ENCODE measurements at places on chromosomes 7 and 10.
A peak's percentile ranks its signal among the peaks of the same experiment; 100 is the strongest.

- no peak for DNase-seq
Measured at GRCh38 chr10:48557511-48558123, 47.3 kb downstream of the ARHGAP22 start.

GRCh38 chr10:70537398-70538194 is 59.0 kb downstream of the PALD1 start:
- DNase-seq: no peak

DNA sequence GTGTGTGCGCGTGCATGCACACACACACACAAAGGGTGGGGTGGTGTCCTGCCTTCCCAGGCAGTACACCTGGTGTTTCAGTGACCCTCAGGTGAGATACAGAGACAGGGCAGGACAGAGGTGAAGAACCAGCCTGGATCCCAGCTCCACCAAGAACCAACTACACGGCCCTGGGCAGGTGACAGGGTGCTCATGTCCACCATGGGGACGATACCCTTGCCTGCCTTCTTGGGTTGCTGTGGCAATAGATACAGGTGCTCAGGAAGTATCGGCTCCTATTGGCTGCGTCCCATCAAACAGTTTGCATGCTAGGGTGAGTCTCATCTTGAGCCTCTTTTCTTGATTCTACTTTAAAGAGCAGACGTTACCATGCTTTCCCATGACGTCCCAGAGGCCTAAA is 33.7 kb upstream of the CXCL12 start:
- no peak for DNase-seq

DNA sequence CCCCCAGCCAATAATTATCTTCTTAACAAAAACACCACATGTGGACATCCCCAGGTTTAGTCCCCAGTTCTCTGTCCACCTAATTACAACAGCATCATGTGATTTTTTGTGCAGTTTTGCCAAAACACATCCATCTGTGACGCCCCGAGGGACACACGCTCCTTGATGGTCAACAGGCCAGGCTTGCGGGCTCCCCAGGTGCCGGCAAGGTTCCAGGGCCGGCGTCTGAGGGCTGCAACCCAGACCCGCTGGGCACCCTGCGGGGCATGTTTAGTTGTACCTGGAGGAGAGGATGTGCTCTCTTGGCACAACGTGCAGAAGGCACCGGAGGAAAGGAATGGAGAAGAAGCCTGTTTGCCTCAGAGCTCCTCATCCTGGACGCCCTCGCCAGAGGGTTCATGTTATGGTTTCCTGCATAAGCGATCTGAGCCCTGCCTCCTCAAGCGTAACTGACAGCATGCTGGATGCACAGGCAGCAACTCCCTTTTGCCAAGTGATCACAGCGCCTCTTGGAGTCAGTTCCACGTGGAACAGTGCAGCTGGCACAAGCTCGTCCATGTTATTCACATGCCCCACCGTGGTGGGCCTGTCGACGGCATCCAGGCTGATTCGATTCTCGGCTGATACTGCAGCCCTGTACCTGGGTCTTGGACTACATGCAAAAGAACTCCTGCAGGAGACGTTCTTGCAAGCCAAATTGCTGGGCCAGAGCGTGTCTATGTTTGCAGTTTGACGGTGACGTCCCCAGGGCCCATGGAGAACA is 41.6 kb downstream of the JAKMIP3 start:
- DNase-seq: no peak

- no peak for DNase-seq
Measured at GRCh38 chr7:114650491-114650890, 235.9 kb downstream of the FOXP2 start.

DNA sequence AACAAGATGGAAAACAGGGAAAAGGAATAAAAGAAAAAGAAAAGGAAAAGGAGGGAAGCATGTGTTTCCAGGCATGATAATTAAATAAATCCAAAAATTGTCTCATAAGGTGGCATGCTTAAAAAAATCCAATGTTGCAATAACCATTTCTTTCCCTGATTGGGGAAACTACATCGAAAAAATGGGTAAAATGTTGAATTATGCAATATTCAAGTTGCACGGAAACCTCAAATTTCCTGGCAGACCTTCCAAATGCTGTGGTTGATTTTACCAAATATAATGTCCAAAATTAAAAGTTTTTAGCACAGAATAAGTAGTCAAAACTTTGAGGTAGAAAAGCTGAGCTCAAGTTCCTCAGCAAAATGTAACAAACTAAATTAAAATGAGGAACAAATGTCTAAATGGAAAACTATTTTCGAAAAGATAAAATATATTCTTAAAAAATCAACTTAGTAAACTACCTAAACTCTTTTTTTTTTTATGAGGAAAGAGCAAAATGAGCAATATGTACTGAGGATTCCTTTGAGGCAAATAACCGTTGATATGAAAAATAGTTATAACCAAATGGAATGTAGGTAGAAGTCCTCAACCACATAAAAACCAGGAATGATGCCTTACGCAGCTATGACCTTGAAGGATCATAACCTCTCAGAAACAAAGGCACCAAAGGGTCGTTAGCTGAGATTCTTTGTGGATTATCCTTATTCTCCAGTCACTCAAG is 52.6 kb downstream of the MACC1 start:
- no peak for DNase-seq

- DNase-seq: no peak
Measured at GRCh38 chr7:71896535-71896934, 515.6 kb downstream of the CALN1 start.

GRCh38 chr10:130341356-130341755 is 205.2 kb downstream of the GLRX3 start:
- DNase-seq: no peak

GRCh38 chr10:128086003-128086863 is 40.0 kb downstream of the MKI67 start:
- DNase-seq: no peak

DNA sequence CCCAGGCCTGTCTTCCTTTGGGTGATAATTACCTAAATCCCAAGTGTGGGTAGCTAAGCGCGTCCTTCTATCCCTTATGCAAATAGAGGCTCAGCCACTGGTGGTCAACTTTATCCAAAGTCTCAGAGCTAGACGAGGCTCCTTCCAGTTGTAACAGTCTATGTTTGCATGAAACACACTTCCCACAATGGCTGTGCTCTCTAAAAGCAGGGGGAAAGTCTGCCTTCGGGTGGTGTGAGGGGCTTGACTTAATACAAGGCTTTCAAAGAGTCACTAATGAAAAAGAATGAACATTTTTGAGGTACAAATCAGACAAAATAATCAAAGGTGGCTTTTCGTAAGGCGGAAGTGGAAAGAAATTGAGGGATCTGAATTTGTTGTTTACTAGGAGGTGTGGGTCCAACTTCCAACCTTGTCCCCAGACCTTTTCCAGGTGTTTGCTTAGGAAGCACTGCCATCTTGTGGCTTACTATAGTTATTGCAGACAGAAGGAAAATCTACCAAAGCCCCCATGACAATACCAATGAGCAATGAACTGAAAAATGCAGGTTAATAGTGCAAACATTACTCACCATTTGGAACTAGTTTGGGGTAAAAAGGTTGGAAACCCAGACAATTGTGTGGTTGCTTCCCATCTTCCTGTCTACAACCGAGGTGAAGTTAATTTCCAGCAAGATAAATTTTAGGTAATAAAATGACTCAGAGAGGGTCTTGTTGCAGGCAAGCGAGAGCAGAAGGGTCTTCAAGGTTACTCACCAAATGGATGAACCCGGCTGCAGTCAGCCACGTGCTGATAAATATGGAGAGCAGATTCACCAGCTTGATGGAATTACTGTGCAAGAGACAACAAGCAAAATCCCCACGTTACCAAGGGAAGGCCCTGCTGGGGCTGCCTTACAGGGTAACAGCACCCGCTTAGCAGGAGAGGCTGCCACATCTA is 525.7 kb downstream of the KCNMA1 start:
- peak; percentile 63 for DNase-seq

DNA sequence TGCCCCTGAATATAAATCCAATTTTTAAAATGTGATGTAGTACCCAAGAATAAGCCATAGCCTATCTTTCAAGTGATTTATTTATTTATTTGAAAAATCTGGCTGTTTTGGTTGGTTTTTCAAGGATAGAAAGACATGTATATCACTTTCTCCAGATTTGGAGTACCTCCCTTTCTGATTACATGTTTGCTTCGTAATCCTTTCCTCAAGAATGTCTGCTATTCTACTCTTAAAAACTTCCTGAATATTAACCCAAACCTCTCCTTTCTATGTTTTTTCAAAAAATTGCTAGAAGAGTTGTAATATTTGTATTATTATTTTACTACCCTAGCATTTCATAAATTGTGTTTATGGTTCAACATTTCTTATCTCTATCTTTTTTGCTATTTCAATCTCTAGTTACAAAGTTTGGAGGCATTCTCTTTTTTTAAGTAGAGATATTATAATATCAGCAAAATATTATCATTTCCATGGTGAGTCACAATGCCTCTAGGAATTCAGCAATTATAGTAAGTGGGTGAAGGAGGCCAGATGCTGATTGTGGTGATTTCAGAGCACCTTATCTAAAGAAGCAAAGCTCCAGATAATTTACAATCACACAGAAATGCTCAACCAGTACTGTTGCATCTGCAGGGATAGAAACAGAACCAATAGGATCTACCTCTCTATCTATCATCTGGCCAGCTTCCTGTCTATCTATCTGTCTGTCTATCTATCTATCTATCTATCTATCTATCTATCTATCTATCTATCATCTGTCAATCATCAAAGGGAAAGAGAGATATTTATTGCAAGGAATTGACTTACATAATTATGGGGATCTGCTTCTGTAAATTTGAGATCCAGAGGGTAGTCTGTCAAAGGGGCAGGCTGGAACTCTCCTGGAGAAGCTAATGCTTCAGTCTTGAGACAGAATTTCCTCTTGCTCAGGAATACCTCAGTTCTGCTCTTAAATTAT is 412.5 kb upstream of the SEMA3C start:
- no peak for DNase-seq

GRCh38 chr7:136339464-136339863 is 362.3 kb upstream of the MTPN start:
- no peak for DNase-seq

GRCh38 chr7:121195874-121196273 is 132.9 kb upstream of the WNT16 start:
- peak; percentile 17 for DNase-seq

DNA sequence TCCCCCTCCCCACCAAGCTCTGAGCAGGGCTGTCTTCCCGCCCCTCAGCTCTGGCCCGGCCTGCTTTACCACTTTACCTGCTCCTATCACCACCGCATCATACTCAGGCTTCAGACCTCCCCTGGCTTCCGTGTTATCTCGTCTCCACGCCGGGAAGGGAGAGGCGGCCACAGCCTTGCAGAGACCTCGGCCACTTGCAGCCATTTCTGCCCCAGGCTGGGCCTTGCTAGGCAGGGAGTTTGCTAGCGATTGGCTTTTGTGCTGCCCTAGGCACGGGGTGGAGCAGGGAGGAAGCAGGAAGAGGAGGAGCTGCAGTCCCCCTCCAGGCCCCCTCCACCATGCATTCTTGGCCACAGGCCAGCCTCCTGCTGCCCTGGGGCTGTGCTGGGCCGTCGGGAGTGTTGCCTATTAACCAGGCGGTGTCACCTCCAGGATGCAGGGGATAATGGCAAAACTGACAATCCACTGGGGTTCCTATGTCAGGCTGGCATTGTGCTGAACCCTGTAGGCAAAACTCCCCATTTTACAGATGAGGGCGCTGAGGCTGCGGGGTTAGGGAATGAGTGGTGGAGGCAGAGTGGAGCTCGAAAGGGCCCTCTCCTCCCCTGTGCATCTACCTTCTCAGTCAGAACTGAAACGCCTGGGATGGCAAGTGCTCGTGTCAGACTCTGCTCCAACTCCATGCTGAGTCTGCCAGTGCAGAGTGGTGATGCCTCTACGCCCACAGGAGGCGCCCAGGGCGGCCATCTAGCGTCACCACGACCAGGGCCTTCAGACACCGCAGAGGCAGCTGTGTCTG is at the start of gene PYROXD2:
PYROXD2 (minus strand) TSS at position 251 of the 799 bp plus-strand sequence; CDS start at position 204, 47 bp downstream.
- peak; percentile 88 for DNase-seq

DNA sequence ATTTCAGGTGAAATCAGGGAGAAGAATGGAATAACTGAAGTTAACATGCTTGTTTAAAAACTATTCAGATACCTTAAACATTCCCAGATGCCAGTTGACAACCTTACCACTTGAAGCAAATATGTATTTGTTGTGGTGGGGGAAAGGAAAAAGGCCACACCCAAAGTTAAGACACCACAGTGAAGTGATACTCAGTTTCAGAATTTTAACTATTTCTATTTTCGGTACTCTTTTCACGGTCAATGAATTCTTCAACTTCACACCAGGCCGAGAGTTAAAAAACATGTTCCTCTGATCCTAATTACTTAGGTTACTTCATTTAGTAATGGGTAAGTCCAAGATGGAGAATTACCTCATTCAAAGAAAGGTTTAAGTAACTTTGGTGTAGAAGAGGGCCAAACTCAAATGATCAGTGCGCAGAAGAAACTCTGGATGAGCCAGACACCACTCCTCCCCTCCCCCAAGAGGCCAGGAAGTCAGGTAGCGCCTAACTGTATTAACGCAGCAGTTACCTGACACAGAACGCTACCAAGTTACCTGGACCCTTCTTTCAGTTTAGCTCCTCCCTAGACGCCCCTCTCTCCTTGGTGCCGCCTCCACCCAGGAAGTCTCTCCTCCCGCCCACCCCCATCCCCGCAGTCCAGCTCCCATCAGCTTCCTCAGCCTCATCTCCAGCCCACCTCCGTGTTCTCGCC is 700 bp downstream of the MTPN start:
- DNase-seq: no peak

DNA sequence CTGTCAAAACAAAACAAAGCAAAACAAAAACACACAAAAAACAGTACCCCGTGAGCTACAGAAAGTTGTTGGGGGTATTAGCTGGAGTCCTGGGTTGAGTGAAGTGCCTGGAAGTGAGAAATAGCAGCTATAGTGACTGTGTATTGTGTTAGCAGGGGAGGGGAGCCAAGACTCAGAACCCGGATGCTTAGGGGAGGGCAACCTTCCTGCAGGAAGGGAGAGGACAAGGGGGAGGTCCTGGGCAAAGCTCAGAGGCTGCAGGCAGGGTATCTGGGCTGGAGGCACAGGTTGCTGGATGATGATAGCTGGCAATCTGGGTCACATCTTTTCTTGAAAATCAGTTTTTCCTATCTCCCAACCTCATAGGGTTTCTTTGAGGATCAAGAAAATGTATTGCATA is 75.8 kb upstream of the PARD3 start:
- DNase-seq: no peak

- DNase-seq: no peak
Measured at GRCh38 chr7:70352906-70353305, 754.6 kb downstream of the AUTS2 start.

GRCh38 chr10:27658788-27659187 is 86.8 kb downstream of the MKX start:
- DNase-seq: no peak

DNA sequence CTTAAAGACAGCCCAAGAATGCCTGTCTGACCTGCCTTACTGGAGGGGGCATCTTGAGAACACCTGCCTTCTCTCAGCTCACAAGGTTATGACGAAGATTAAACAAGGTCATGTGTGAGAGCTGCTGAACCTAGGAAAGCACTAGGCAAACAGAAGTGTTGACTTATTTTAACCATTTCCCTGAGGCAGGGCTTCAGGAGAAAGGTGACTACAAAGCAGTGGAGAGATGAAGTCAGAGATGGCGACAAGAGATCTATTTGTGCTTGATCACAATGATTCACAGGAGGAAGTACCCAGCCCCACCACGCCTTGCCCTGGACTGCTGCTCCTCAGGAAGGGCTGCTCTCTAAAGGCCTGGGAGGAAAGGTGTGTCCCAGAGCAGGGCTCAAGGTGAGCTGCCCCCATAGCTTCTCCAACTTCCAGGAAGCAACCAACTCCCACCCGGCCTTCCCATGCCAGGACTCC is 27.8 kb downstream of the STN1 start:
- DNase-seq: no peak

- no peak for DNase-seq
Measured at GRCh38 chr7:28570113-28570969, 158.0 kb downstream of the CREB5 start.
